ENCODE measurements at places on chromosomes 3 and 15.

DNA sequence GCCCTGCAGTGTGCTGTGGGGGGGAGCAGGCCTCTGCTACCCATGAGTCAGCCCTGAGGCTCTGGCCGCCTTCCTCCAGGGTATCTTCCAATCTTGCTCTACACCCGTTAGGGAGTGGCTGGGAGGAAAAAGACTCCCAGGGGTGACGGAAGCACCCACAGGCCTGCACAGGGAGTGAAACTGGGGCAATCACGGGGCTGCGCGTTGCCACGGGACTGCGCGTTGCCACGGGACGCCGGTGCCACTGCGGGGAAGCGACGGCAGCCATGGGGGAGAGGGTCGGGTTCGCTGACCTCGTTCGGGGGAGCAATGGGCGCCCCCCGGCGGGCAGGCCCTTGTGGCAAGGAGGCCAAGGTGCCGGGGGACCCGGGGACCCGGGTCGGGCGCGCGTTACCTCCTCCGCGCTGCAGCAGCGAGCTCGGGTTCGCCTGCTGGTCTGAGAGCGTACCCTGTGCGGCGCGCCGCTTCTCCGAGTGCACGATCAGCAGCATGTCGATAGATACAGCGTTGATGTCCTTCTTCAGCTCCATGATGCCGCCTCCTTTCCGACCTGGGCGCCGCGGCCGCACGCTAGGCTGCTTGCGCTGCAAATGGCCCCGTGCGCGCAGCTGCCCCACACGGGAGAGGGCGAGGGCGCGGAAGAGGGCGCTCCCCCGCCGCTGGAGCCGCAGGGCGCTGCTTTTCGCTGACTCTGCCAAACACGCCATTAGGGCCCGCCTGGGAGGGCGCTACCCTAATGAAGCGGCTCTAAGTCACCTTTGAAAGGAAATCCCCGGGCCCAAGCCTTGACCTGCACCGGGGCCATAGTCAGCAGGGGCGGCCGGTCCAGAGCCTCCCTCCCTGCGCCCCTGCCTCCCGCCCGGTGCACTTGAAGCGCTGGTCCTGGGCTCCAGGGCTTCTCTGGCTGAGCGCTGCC is at the start of gene KY:
TSS of gene KY (minus strand) at position 592 of the 916 bp plus-strand sequence. CDS start at position 530, 62 bp downstream.
- DNase-seq, result no peak

DNA sequence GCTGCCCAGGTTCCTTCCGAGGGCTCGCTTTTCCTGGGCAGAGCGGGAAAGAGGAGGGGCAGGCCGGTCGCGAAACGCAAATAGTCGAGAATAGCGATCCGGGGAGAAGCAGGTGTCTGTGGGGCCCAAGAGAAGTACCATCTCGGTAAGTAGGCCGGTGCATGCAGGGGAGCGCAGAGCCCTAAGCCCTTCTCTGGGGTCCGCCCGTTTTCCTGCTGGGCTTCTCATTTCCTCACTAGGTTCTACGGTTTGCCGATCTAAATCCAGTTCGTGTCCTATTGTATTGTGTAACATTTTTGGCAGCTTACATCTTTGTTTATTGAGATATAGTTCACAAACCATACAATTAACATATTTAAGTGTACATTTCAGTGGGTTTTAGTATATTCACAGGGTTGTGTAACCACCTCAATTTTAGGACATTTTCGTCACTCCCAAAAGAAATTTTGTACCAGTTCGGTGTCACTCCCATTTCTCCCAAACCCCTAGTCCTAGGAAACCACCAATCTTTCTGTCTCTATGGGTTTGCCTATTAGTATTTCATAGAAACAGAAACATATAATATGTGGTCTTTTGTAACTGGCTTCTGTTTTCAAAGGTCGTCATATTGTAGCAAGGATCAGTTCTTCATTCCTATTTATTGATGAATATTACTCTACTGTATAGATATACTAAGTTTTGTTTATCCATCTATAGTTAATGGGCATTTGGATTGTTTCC is 6.8 kb upstream of the TRIM69 start:
- no peak for DNase-seq

- no peak for DNase-seq
Measured at GRCh38 chr15:80606511-80607071, 88.5 kb upstream of the ABHD17C start.

GRCh38 chr3:4908433-4909156 is 70.6 kb upstream of the BHLHE40 start:
- no peak for DNase-seq

DNA sequence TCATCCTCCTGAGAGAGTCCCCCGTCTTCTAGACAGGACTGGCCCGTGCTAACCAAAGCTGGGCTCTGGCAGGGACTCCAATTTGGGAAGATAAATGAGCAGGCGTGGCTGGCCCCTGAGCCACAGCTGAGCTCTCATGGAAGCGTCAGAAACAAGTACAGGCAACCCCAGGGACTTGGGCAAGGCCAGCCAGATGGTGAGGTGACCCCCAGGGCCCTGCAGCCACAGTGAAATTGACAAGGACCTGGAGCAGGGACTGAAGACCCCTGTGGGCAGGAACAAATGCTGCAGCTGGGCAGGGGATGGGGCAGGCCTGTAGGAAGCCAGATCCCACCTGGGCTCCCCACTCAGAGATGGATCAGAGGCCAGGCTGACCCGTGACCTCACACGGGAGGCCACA is 32.8 kb upstream of the CGNL1 start:
- DNase-seq, result no peak

DNA sequence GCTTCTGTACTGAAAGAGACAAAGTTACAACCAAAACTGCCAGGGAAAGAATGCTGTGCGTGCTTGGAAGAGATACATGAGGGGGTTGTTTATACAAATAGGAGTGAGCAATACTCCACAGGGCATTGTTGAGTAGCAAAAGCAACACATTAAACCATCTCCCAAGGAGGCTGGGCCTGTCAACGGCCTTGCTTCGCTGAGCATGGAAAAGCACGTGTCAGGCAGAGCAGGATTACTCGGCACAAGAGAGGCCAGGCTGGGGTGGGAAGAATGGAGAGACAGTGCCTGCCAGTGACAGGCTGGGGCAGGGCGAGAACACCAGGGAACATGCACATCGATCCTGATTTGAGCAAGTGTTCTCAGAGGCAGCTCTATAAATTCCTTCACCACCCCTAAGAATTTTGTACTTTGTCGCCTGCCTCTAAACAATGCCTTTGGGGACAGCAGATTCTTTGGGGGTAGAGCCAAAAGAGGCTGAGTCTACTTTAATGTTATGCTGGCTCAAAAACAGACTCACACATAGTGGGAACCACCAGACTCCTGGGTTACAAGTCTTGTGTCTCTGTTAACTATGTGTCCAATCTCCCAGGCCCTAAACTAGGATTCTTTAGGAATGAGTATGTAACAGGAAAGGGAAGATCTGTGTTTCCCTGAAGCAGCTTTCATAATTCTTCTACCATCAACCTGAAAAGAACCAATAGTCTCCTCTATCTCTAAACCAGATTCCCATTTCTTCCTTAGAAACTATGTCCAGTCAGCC is 67.2 kb downstream of the LIPC start:
- DNase-seq, result no peak

- no peak for DNase-seq
Measured at GRCh38 chr15:88454236-88454635, 13.0 kb downstream of the MRPL46 start.

All from cortex of kidney (tissue), 1 donor.